ENCODE measurements at places on chromosomes 16 and 17.

DNA sequence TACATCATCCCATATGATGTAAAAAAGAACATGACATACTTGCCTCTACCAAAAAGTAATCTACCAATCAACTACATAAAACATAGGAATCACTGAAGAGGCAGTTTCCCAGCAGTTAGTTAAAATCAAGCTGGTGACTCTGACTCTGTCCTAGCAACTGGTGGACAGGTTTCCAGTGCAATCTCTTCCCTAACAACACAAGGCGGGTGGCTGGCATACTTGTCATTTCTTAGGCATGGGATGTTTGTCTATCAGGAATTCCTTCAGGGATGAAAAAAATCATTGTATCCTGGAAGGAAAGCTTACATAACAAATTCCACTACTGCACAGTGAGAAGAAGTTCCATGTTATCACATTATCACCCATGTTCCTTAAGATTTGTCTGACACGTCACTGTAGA lies 50.9 kb downstream of the HELZ start:
- DNase-seq = no peak

DNA sequence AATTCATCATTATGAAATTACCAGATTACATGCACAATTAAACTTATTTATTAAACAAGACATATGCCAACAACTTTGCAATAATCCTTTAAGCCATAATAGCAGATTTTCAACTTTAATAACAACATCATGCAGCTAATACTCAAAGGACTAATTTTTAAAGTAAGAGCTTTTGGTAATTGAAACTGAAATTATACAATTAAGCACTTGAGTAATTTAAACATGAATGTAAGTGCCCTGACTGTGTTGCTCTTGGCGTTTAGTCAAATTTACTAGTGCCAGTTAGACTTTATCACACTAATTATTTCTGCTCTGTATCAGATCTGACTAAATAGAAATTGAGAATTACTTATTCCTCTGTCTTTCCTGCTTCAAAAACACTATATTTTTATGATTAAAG lies 46.8 kb upstream of the PSMD7 start:
- no peak for DNase-seq

- no peak for DNase-seq
Observed at GRCh38 chr16:79765901-79766394, 165.4 kb upstream of the MAF start.

GRCh38 chr16:86089991-86090390 lies 191.0 kb downstream of the IRF8 start:
- no peak for DNase-seq

- no peak for DNase-seq
Observed at GRCh38 chr16:21568502-21569189, 30.7 kb upstream of the METTL9 start.

DNA sequence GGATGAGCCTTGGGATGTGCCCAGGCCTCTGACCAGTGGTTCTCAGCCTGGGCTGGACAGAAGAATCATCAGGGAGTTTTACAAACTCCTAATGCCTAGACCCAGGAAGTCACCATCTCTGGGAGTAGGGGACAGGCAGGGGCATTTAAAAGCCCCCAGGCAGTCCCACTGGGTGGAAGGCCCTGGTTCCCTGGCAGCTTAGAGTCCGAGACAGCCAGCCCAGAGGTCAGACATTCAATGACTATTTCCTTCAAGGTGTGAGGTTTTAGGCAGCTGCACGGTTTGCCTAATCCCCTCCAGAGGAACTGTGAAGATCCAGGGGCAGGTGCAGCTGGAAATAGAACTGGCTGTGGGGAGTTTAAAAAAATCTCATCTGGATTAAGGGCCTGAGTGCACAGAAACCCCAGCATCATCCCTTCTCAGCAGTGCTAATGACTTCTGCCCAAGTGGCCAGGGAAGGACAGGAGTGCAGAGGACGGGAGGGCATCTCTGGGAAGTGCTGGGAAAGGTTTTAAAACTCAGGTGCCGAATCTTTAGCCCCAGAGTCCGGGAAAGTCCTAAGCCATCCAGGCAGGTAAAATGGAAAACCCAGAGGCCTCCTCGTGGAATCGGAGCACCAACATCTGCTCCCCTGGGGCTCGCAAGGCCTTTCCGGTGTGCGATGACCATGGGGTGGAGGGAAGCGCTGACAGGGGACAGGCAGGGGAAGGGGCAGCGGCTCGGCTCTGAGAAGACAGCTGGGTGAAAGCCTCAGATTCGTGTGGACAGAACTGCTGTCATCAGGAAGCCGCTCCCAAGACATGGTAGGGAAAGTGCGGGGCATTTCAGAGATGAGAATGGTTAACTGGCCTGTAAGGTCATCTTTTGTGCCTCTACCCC lies 1.5 kb upstream of the LGALS3BP start:
- DNase-seq = no peak

GRCh38 chr16:58533751-58534470 lies 18.6 kb downstream of the SETD6 start:
- DNase-seq = no peak

DNA sequence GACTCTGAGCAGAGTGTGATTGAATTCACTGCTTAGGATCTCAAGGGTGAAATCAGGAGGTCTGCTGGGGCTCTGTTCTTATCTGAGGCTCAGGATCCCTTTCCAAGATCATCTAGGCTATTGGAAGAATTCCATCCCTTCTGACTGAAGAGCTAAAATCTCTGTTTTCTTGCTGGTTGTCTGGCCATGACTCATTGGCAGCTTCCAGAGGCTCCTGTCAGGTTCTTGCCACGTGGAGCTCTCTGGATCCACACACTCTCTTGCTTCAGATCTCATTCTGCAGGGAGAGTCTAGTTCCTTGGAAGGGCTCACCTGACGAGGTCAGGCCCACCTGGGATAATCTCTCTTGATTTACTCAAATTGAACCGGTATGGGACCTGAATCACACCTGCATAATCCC lies 930.7 kb downstream of the CDH8 start:
- DNase-seq = no peak

DNA sequence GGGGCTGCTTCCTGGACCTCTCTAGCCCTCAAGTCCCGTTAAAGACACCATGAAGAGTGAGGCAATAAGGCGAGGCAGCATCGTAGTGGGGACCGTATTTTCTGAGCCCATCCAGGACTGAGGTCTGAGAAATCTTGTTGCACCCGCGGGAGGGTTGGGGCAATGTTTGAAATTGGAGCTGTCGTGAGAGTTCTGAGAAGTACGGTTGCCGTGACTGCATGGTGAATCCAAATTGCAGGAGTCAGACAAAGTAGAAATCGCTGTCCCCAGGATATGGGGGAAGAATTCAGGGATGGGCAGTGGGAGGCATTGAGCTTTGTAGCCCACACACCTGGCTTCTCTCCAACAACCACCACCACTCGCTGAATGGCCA lies 42.0 kb upstream of the RPL38 start:
- DNase-seq = no peak

GRCh38 chr16:48109475-48109874 lies 46.3 kb downstream of the ABCC12 start:
- DNase-seq = no peak

DNA sequence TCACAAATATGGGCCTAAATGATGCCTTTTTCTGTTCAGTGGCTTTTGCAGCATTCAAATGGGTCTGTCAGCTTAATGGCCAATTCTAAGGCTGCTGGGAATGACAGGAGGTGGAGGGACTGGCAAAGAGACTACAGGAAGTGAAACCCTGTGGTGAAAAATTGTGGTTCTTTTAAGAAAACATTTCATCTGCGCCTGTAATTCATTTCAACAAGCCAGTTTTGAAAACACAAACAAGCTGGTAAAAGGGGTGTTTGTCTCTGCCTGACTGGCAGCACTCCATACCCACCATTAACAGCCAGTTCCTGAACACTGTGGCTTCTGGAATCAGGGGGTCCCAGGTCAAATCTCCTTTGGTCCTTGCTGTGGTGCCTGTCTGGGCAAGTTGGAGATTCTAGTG lies 3.6 kb upstream of the KDM8 start:
- DNase-seq = no peak

Measured in activated CD4-positive, alpha-beta T cell treated with anti-CD3 and anti-CD28 coated beads, Interleukin-2, amount 50 U/mL, for 4 hours (primary cell).